Effector CD8-positive, alpha-beta T cell (primary cell): ENCODE measurements at places on chromosomes 16 and 17.
A peak's percentile ranks its signal among the peaks of the same experiment; 100 is the strongest.

DNA sequence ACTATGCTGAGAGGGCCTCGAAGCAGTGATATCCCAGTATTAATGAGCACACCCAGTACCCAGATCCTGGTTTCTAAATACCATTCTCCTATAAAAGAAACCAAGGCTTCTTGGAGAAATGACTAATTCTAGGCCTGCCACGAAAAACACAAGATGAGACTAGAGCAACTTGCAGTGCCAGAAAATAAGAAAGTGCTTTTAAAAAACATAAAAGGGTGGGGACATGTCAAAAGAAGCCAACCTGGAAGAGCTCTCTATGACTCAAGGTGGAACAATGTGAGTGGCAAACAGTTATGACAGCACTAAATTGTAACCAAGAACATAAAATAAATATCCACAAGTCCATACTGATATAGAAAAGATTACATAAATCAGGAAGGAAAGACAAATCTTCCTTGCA lies 153.2 kb upstream of the KCNJ18 start:
- DNase-seq = no peak

- DNase-seq = no peak
Observed at GRCh38 chr17:61128661-61129115, 271.0 kb upstream of the TBX2 start.

DNA sequence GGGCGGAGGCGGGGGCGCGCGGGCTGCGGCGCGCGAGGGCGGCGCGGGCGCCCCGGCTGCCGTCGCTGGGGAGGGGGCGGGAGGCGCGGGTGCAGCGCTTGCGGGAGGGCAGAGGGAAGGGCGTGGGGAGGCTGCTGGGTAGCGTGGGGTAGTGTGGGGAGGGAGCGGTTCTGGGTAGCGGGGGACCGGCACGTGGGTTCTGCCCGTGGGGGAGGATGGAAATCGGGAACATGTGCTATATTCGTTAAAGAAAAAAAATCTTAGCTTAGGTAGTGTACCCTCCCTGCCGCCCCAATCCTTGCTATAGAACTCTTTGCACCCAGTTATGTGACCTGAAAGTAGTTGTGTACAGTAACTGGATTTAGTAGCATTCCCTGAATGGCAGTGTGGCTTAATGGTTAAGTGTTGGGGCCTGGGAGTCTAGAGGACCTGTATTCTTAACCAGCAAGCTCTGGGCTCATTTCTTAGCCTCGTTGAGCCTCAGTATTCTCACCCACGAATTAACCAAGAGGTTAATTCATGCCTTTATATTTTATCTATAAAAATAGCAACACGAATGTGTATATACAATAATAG lies 646 bp downstream of the RABEP1 start:
- peak; percentile 39 for DNase-seq

GRCh38 chr16:77823067-77823466 lies 34.7 kb downstream of the VAT1L start:
- DNase-seq = no peak

- peak; percentile 36 for DNase-seq
Observed at GRCh38 chr16:71358464-71358998, at the start of gene CALB2. Gene CALB2 (plus strand): TSS chr16:71358723. CDS start chr16:71358793, 70 bp downstream.
